ENCODE measurements at places on chromosomes 6 and 20.

- no peak for DNase-seq
These were observed 136.7 kb upstream of the EEF1E1 start for GRCh38 chr6:8238773-8239683.

DNA sequence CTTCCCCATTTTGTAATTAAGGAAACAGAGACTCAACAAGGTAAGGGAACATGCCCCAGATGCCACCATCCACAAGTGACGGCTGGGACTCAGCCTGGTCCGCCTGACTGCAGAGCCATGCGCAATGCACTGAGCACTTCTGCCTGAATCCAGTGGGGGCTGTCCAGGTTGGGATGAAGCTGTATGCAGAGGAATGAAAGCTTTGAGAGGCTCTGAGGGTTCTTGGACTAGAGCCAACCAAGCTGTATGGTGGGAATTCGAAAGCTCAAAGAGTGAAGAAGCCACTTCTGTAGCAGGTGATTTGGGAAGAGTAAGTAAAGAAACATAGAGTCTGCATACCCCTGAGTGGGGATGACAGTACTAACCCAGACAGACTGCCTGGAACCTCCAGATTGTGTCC lies 127.6 kb upstream of the AKAP12 start:
- DNase-seq, result no peak

DNA sequence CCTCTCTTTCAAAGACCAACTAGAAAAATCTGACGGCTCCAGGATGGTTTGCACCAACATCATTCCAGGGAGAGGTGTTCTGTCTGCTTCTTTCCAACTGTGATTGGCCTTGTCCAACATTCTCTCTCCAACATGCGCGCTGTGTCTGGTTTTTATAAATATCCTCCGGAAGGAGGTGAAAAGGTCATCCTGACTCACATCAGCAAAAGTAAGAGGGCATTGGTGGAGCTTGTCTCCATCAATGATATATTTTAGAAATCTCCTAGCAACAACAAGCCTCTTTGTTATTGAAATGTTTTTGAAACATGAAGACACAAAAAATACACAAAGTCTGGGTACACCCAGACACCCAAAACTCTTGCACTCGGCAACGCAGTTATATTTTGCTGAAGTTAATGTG lies 475.3 kb upstream of the JARID2 start:
- no peak for DNase-seq

- DNase-seq, result no peak
These were observed 153.9 kb downstream of the LPA start for GRCh38 chr6:160510199-160510598.

DNA sequence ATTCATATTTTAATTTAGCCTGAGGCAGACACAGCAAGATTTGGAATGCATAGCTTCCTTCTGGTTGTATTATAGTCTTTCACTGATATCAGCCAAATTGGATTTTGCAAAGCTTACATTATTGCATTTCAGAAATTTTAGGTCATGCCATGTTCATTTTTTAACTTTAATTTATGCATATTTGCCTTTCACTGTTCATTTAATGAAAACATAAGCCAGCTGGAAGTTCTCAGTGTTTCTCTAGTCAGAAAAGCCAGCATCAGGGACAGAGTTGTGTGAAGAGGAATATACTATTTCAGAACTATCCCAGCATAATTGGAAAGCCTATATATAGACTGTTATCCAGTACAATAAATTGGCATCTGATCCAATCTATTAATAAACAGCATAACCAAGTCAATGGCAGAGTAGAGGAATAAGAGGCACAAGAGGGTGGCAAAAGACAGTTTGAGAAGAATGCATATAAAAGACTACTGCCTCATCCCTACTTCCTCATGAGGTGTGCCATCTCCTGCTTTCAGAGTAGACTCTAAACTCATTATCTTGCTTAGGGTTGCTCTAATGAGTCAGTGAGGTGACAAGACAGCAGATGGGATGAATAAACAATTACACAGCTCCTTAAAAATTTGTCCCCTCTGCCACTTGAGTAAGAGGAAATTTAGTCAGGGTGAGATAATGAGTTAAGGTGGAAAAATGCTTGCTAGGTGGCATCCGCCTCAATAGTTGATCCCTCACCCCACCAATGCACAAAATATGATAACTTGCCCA lies 159.8 kb upstream of the HCRTR2 start:
- no peak for DNase-seq

DNA sequence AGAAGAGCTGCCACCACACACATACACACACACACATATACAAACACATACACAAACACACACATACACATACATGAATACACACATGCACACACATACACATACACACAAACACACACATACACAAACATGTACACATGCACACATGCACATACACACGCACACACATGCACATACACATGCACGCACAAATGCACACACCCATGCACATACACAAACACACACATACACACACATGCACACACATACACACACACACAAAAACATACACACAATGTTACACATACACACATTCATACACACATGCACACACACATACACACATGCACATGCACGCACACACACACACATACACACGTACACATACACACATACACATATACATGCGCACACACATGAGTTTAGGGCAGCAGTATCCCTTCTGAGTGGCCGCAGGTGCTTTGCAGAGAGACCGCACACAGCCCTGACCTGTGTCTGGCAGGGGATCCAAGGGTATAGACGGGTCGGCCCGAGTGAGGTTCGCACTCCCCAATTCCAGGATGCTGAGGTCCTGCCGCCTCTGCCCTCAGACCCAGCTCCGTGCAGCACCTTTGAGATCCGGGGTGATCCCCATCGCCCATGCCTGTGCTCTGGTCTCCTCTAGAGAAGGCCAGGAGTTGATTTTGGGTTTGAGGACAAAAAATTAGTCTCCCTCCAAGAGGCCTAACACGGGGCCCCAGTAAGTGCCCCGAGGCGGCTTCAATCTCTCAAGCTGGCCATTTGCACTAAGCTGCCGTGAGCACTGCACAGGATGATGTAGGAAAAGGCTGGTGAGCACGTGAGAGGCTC lies 56.8 kb downstream of the TMEM242 start:
- no peak for DNase-seq

DNA sequence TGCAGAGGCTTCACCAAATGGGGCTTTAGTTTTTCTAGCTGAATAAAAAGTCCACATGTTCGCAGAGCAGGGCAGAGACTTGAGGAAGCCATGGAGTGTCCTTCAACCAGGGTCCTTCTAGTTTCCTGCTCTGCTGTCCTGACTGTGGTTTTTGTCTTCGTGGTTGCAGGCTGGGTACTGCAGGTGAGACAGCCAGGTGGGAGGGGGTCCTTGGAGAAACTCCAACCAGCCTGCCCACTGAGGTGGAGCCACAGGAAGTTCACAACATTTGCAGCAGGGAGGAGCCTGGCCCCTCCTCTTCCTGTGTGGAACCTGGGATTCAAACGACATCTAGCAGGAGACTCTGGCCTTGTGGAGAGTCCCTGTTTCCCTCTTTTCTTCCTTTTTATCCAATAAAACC lies 68.8 kb upstream of the MYLIP start:
- no peak for DNase-seq

- DNase-seq, result no peak
These were observed 141.6 kb downstream of the SMOC2 start for GRCh38 chr6:168582571-168582981.
